CD4-positive, alpha-beta T cell treated with Interleukin-6 at 100 ng/mL for 8 hours (primary cell): ENCODE measurements at places on chromosomes 2 and 18.

- no peak for DNase-seq
Observed at GRCh38 chr2:178700922-178701342, 106.3 kb downstream of the TTN start.

- no peak for DNase-seq
Observed at GRCh38 chr2:1136846-1137245, 186.2 kb downstream of the SNTG2 start.

DNA sequence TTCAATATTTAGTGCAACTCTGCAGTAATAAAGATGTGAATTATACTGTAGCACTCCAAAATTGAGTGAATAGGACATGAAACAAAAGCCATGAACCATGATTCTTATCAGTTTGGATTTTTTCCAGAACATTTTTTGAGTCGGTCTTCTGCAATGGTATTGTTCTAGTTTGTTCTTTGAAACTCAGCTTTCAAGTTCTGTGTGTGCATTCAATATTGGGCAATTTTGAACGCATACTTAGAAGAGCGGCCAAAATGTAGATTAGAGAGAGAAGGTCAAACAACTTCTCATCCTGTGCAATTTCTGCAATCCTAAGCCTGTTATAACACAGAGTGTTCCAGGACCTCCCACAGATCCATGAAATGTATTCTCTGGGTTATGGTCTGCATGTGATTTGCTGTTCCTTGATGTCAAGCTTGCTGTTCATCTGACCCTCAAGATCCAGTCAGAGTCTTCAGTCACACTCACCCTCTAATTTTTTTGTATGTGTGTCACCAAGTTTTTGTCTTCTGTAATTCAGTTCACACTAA lies 48.3 kb downstream of the TSPYL6 start:
- DNase-seq, result no peak

GRCh38 chr2:81872006-81872405 lies 1567.5 kb upstream of the LRRTM1 start:
- no peak for DNase-seq

- no peak for DNase-seq
Observed at GRCh38 chr2:172436889-172437288, 9.5 kb downstream of the ITGA6 start.

GRCh38 chr2:96552315-96553175 lies 16.0 kb downstream of the ARID5A start:
- DNase-seq, result no peak

DNA sequence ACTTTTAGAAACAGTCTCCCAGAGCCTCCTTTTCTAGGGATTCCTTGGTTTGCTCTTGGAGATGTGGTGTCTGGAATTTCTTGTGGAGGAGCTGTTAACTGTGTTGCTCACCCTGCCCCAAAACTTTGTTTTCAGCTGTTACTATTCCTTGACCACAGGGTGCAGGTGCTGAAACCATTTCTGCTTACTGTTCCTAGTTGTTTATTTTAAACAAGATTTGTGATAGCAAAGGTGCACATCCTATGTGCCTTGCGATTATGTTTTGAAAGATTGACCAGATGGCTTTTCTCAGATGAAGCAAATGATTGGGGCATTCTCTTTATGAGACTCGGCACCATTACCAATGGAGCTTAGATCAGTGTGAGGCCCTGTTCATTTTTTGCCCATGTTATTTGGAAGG lies 111.2 kb downstream of the RAB3GAP1 start:
- DNase-seq, result no peak

- DNase-seq, result no peak
Observed at GRCh38 chr2:188450732-188451483, 159.2 kb downstream of the GULP1 start.

- DNase-seq, result no peak
Observed at GRCh38 chr2:174745142-174745541, 19.1 kb downstream of the CHRNA1 start.

DNA sequence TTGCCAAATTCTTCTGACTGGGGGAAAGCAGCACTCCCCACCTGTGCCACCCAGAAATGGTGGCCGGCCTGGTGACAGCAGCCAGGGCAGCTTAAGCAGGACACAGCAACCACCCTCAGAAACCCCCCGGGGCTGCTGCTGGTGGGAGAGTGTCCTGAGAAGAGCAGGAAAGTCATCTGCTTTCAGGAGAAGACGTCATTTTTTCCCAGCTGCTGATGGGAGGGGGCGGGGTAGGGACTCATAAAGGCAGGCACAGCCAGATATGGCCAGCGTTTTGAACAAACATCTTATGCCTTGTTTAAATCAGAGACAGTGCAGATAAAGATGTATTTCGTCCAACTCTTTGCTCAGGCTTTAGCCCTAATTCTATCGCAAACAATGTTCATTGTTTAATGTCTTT lies 139.5 kb downstream of the LRRC30 start:
- DNase-seq, result no peak
